Iris pigment epithelial cell (primary cell): ENCODE measurements at places on chromosomes 3 and 15.

- no peak for DNase-seq
Measured at GRCh38 chr3:122559906-122560305, 4.2 kb downstream of the PARP9 start.

DNA sequence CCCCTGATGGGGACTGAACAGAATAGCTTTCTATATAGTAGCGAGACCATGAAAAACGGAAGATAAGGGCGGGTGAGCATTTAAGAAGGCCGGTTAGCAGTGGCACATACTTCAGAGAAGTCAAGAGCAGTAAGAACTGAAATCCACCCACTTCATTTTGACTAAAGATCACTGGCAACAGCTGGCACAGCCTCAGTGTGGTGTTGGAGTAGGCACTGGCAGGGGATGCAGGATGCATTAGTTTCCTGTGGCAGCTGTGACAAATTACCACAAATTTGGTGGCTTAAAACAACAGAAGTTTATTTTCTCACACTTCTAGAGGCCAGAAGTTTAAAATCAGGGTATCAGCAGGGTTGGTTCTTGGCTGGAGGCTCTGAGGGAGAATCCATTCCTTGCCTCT is 176.5 kb downstream of the ADAMTSL3 start:
- DNase-seq = no peak

- DNase-seq = no peak
Measured at GRCh38 chr3:108093021-108093420, 2.2 kb upstream of the CD47 start.

DNA sequence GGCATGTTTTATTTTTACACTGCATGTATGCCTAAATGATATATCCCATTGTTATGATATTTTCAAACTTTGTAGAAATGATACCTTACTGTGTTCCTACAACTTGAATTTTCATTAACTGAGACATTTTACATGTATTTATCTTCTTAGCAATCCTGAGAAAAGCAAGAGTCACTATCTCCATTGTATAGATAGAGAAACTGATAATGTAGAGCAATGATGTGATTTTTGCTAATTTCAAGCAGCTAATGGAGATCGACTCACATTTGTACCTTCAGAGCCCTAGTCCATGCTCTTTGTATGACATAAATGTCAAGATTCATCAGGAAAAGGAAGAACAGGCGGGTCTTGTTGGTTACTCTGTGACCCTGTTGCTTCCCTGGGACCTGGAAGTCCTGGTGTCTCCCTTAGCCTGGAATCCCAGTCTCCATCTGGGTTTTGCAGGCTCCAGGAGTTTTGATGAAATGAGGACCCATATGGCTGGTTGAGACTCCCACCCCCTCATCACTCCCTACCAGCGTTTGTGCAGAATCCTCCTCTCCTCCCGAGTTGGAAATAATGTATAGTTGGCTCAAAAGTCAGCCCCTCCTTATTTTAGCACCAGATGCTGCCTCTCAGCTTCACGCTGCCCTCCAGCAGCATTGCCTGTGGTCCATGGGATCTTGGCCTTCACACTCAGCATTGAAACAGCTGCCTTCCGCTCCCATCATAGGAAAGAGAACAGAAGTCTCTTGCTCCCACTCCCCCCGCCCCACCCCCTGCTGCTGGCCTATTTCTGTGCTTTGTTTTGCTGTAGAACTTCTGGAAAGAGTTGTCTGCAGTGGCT is 67.1 kb downstream of the APBA2 start:
- no peak for DNase-seq

DNA sequence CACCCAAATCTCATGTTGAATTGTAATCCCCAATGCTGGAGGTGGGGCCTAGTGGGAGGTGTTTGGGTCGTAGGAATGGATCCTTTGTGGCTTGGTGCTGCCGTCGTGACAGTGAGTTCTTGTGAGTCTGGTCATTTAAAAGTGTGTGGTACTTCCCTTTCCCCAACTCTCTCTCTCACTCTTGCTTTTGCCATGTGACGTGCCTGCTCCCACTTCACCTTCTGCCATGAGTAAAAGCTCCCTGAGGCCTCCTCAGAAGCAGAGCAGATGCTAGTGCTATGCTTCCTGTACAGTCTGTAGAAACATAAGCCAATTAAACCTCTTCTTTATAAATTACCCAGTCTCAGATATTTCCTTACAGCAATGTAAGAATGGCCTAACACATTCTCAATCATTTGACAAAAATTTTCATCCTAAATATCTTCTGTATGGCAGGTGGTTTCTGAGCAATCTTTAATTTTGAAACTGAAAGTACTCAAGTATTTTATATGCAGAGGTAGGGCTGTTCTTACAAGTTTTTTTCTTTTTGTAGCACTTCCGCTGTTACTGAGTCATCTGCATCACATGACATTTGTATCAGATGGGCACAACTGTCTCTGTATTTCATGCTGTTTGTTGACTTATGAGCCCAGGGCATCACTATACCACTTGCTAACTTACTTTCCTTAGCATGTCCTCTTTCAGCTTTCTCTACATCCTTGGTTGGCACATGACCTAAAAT is 8.8 kb downstream of the RPL39L start:
- DNase-seq = peak; percentile 81
